ENCODE measurements at places on chromosomes 2 and 18.

DNA sequence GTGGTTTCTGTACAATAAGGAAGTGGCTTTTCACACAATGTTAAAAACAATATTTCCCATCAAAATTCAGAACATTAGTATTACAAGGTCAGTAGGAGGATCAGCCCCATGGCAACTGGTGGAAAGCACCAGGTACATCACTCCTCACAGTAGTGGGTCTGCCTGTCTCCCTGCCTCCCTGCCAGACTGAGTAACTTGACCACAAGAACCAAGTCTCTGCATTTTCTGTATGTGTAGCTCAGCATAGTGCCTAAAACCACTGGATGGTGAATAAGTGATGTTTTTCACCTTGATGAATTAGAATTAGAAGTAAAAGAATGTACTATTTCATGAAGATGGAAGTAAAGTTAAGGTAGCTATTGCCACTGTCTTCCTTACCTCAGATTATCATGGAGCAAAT is 4.1 kb upstream of the WDR7 start:
- no peak for DNase-seq

- DNase-seq: peak; percentile 71
Measured at GRCh38 chr18:59697236-59697932, at the start of gene CCBE1. TSS of gene CCBE1 (minus strand) at chr18:59697423.

DNA sequence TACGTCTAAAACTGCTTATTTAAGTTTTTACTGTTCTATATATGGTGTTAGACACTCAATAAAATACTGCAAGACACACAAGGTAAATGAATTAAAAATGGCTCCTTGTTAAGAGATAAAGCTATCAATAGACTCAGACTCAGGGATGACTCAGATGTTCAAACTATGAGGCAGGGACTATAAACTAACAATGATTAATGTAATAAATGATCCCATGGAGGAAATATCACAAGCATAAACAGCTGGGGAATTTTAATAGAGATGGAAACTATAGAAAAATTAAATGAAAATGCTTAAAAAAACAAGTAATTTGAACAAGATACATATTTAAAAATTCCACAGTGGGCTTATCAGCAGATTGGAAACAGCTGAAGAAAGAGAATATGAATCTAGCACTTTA is 650.8 kb downstream of the DCDC2C start:
- DNase-seq: no peak

- no peak for DNase-seq
Measured at GRCh38 chr18:79720359-79720733, 40.7 kb downstream of the CTDP1 start.

- DNase-seq: no peak
Measured at GRCh38 chr18:9860682-9861081, 25.1 kb upstream of the TXNDC2 start.

DNA sequence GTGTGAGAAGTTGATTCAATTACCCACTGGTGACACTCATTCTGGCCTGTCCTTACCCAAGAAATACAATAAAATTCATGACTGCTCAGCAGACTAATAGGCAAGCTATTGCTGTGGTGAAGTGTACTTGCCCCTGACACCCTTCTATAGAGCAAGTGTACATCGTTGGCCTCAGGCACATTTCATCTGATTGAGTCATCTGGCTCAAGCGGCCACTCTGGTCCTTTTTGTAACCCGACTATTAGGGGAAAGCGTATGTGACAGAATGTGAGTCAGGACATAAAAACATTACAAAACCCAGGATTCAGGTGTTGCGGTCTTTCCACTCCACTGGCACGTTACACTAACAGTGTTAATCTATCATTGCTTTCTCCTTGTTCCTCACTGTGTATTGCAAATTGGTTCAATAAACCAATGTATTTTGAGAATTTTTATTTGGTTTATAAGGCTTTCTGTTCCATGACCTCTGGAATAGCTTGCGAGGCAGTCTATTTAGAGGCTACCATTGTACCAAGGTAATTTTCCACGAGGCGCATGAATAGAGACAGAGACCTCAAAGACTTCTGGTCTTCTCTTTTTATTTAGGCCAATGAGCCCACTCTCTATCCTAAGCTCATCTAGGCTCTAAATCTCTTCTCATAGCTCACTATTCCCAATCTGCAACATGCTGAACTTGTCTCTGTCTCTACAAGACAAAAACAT is 10.2 kb upstream of the TTC32 start:
- no peak for DNase-seq

- no peak for DNase-seq
Measured at GRCh38 chr2:130766037-130766436, 10.7 kb downstream of the AMER3 start.

DNA sequence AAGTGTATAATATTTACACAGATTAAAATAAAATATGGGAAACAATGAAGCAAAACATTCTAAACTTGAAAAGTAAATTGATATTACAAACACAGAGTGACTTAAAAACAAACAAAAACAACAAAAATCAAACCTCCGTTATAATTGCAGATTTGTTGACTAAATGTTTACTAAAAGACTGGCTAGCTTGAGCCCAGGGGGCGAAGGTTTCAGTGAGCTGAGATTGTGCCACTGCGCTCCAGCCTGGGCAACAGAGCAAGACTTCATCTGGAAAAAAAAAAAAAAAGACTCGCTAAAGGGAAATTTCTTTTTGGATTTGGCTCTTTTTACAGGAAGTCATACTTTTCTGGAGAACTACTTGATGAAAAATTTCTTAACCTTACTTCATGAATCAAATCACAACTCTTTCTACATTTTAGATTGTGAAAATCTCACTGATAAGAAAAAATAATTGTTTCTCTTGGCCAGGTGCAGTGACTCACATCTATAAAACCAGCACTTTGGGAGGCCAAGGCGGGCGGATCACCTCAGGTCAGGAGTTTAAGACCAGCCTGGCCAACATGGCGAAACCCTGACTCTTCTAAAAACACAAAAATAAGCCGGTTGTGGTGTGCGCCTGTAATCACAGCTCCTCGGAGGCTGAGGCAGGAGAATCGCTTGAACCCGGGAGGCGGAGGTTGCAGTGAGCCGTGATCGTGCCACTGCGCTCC is 9.7 kb downstream of the TFPI start:
- peak; percentile 63 for DNase-seq

DNA sequence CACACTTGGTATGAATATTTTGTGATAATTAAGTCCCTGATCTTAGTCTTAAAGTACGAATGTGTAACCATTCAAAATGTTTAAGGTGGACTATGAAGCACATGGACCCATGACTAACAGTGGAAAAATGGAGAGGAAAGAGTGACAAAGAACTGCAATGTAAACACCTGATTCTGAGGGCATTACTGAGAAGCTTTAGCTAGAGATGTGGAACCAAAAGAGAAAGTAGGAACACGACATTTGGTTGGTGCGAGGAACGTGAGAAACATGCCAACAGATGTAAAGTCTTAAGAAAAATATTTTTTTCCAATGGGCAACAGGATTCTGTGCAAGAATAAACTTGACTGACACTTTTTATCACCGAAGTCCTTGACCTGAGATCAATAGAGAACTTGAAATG is 1618.6 kb downstream of the DPP10 start:
- DNase-seq: no peak

- peak; percentile 61 for DNase-seq
Measured at GRCh38 chr2:148926981-148927401, 52.0 kb downstream of the KIF5C start.

DNA sequence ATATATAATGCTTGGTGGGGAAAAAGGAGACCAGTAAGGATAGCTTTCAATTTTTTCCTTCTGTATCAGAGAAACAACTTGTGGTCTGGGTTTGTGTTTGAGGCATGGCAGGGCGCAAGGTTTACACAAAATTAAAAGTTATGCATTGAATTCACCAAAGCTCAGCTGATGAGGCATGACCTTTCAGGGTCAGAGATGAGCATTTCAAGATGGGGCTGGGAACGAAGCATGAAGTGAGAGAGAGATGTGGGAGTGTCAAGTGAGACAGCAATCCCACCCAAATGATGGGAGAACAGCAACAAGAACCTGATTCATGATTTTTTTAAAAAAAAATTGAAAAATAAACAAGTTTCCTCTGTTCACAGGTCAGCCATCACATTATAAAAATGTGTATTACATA is 4.9 kb downstream of the GPR55 start:
- no peak for DNase-seq

DNA sequence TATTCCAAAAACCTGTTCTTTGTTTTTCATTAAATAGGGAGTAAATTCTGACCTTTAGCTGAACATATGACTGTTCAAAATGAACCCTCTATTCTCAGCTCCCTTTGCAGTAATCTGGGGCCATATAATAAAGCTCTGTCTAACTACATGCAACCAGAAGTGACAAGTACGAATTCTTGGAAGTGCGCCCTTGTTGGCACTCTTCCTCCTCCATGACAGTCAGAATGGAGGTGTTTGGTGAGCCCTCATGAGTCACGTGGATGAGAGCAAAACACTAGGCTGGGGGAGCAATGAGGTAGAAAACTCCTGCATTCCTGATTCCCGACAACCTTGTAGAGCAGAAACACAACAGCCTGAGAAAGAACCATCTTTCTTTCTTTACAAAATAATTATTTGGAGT is 552.9 kb downstream of the FBXO15 start:
- DNase-seq: no peak

- no peak for DNase-seq
Measured at GRCh38 chr2:183495079-183495478, 370.8 kb downstream of the NUP35 start.

DNA sequence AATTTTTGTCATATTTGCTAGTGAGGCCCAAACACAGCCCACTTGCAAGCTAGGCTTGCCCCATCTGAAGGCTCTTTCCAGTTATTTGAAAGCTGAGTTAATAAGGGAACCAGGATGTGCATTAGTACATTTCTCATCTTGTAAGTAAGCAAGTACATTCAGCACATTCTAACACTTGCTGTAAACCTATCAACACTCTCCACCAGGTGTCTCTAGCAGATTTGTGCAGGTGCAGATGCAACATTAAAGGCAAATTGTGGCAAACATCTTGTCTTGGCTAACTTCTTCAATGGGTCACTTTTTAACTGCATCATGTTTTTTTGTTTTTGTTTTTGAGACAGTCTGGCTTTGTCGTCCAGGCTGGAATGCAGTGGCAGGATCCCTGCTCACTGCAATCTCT is 25.3 kb upstream of the MFSD6 start:
- no peak for DNase-seq

DNA sequence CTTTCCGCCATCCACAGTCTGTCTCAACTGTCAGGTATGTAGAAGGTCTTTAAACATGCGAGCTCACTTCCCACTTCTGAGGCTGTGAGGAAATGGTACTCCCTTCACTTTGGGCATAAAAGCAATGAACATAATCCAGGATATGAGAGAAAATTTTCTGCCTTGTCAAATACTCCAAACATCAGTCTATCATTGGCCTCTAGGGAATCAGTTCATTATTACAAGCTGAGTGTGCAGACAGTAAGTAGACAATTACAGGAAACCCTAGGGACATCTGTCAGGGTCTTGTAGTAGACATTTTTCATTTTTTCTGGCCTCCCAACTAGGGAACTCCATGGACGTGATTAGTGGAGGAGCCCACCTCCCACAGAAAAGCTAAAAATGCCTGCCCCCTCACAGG is 13.6 kb upstream of the APCDD1 start:
- DNase-seq: no peak

DNA sequence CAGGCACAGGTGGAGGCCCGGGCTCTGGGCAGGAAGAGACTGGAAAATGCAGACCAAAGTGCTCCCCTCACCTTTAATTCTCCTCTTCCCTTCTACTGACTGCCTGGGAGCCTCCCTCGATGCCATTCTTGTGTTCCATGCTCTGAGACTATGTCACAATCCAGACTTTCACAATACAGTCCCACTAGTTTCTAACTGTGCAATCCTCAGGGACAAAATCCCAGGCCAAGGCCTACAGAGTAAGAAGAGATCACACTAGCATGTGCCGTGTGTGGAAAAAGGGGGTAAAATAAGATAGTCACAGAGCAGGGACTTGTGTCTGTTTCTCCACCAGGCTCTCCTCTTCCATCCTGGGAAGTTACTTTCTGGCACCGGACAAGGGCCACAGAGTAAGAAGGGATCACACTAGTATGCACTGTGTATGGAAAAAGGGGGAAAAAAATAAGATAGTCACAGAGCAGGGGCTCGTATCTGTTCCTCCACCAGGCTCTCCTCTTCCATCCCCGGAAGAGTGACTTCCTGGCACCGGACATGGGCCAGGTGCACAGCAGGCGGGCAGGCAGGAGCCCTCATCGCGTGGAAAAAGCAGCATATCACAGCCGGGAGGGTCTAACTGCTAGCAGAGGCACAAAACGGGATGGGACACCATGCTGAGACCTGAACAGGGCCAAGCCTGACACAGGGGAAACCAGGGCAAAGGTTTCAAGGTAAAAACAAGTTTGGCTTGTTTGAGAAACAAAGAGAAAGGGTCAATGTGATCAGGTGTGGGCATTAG is 9.6 kb downstream of the CYB5A start:
- DNase-seq: no peak

GRCh38 chr2:28981016-28981441 is at the start of gene TOGARAM2:
TSS of gene TOGARAM2 (plus strand) at chr2:28981298. CDS start at chr2:28994835, 13,537 bp downstream.
- peak; percentile 62 for DNase-seq

All from lower lobe of right lung (tissue), 2 donors.